ENCODE measurements at places on chromosomes 12 and 14.

GRCh38 chr12:24175284-24175683, 225.8 kb upstream of the SOX5 start:
- DNase-seq, result no peak

- no peak for DNase-seq
These were observed 180.8 kb downstream of the EFCAB11 start for GRCh38 chr14:89773644-89774316.

DNA sequence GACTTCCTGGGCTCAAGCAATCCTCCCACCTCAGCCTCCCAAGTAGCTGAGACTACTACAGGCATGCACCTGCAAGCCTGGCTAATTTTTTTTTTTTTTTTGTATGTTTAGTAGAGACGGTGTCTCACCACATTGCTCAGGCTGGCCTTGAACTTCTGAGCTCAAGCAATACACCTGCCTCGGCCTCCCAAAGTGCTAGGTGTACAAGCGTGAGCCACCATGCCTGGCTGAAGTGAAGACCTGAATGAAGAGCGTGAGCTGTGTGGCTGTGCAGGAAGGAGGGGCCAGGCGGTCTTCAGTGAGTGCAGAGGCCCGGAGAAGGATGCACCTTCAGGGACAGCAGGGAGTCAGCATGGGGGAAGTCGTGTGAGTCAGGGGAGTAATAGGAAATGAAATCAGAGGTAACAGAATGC, 14.9 kb upstream of the NFKBIA start:
- DNase-seq, result no peak

DNA sequence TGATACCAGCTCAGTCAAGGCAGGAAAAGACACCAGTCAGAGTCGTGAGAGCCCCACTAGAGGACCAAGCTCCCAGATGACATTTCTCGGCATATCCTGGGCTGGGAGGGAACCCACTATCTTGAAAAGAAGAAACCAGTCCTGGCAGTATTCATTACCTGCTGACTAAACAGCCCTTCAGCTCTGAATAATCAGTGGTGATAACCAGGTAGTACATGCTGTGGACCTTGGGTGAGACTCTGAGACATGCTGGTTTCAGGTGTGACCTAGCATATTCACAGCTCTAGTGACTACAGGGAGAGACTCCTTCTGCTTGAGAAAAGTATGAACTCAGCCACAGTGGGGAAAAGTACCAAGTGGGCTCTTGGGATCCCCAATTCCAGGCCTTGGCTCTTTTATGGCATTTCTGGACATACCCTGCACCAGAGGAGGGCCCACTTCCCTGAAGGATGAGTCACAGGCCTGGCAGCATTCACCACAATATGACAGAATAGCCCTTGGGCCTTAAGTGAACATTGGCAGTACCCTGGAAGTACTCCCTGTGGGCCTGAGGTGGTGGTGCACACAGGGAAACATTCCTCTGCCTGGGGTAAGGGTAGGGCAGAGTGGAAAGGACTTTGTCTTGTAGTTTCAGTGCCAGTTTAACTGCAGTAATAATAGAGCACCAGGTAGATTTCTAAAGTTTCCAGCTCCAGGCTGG, 82.6 kb upstream of the SLC38A4 start:
- DNase-seq, result no peak

DNA sequence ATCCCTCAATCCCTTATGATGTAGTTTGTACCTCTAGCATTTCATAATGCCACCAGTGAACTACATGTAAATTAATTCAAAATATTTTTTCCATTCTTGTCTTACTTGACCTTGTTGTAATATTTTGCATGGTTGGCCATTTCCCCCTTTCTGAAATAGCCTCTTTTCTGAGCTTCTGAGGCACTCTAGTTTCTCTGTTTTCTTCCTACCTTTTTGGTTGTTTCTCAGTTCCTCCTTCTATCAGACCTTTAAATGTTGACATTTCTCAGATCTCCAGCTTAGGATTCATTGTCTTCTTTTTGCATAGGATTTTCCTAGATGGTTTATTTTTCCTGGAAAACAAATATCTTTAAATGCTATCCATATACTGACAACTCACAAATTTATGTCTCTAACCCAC, 9.8 kb upstream of the RMST start:
- no peak for DNase-seq

GRCh38 chr14:49982082-49982481, 89.2 kb downstream of the ARF6 start:
- DNase-seq, result no peak

GRCh38 chr14:53054457-53054856, 98.7 kb downstream of the DDHD1 start:
- no peak for DNase-seq

DNA sequence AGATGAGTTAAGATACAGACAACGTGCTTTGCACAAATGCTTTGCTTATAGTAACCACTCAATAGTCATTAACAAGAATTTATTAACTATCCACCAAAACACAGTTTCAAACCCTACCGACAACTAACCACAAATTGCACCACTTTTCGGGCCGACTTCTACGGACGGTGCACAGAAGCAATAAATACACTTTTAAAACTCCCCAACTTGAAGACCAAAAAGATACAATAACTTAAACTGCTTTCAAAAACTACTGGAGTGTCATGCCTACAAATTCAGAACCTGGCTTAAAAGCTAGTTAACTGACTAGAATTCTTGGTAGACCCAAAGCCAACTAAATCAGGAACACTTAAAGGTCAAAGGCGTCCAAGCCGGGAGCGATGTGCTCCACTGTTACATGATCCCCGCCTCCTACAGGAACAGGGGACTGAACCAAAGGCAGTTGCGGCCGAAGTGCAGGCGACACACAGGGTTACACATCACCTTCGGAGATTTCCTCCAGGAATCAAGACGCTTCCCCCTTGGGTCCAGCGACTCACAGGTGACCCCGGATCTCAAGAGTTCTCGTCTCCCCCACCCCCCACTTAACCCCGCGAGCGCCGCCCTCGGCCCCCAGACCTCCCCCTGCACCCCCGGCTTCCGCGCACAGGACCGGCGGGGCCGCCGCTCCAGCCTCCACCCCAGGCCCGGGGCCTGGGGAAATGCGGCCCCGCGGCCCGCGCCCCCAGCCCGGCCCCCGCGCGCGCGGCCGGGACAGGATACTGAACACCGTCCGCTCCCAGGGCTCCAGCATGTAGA, 507 bp downstream of the SPTSSA start:
- peak; percentile 16 for DNase-seq

GRCh38 chr14:70256601-70257000, 67.8 kb upstream of the SLC8A3 start:
- no peak for DNase-seq

DNA sequence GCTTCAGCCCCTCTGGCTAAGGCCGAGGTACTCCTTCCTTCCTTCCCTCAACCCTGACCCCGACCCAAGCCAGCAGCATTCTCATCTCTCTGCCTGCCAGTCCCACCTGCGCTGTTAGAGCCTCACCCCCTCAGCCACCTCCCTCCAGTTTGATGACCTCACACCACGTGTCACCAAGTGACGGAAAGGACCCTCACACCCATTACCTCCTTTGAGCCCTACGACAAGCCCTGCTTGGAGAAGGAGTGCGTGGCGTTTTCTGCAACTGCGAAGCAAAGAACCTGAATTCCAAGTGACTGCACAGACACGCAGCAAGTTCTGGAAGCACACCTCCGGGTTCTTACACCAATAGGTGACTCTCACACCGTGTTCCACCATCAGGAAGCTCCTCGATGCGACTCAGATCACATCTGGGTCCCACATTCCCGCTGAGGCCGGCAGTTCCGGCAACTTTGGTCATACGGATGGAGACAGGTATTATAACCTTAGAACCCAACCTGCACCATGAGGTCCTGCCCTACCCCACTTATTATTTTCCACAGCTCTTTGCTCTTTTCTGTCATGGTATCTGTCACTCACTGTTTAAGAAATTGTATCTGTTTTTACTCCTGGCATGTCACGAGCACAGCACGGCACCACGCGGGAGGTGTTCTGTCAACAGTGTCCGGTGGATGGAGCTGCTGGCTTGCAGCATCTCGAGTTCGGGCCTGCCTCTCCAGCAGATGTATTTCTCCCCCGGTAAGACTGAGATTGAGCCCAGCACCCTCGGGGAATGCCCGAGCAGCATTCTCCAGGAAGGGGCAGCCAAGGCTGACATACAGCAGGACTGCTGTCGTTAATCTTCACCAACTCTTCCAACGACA, 5.0 kb upstream of the SLC6A12 start:
- DNase-seq, result no peak

- no peak for DNase-seq
These were observed 1.7 kb downstream of the M6PR start for GRCh38 chr12:8947737-8948136.

DNA sequence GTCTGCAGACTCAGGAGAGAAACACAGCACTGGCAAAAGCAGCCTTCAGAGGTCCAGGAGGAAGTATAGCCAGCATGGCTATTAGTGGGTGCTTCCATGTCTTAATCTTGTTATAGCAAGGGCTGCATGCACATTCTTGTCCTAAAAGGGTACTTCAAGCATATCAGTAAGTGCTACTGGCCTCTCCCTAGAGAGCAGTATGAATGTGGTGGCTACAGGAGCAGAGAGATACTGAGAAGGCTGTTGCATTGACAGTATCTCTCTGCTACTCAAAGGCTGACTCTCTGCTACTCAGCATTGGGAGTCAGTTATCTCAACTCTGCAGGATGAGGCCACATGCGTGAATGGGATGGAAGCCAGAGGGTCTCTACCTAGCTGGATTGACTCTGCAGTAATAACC, 2.0 kb downstream of the GARIN6 start:
- no peak for DNase-seq

Data from renal cortex interstitium (tissue), 15 donors.